ENCODE measurements at places on chromosomes 2 and 18. TPM values are rescaled to one million over a fixed set of nuclear protein-coding genes. Genes with fewer than 3 reads are reported as not detected.

DNA sequence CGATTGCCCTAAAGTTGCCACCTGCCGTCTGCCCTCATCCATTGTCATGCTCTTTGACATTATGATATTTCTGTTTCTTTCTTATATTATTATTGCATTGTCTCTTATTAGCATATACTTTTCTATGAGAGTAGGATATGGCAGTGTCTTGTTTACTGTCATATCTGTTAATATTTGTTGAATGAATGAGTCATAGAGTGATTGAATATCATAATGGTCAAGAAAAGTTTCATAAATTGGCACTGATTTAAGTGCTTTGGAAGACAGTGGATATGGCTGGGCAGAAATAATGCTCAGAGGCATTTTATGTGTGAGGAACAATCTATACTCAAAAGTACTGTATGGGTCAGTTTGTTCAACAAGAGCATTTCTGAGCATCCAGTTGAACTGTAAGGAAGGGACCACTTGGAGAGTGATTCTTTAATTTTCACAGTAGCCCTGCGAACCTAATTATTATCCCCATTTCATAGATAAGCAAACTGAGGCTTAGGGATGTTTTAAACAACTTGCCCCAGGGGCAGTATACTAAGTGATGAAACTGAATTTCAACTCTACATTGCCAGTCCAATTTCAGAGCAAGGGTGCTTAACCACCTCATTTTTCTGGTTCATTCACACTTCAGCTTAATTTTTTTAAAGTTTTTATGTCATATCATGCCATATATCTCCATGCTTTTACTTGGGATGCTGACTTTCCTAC is 175.5 kb upstream of the FOSL2 start:
- DNase-seq, result no peak

DNA sequence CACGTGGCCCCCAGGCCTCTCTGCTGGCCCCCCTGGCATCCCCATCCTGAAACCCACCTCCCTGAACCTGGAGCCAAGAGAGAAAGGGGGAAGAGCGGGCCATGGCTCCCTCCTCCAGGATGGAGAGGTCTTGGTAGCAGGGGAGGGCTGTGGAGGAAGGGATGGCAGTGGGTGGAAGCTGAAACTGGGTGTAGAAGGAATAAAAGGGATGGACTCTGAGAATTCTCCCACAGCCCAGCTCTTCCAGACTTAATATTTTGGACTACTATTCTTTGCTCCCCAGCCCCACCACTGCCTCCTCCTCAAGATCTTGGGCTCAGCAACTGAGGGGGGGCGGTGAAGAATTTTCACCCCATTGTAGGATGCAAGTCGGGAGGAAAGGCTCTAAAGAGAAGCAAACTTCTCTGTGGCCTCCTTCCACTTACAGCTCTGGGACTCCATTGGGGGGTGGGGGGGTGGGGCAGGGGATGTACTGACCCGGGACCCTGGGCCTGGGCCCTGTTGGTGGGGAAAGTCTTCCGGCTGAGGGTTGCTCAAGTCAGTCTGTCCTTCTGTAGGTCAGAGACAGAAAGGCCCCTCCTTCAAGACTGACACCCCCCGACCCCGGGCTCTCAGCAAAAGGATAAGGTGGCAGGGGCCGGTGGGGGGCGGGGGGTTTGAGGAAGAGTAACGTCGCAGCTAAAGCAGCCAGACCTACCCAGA is 501 bp downstream of the TNS1 start:
- no peak for DNase-seq

- DNase-seq, result no peak
These were observed 253.6 kb downstream of the PRKCE start for GRCh38 chr2:45904946-45905631.

- DNase-seq, result peak; percentile 61
These were observed 50.3 kb upstream of the FOSL2 start for GRCh38 chr2:28342081-28342967.

Gene RTKN
- 32.3 TPM for total RNA-seq

Gene SPIRE1
- total RNA-seq, result 48.2 TPM

Gene APLF
- total RNA-seq, result 6.8 TPM

Gene SALL3
- not detected for total RNA-seq

All from upper lobe of right lung (tissue), 1 donor.